ENCODE measurements at places on chromosomes 16 and 17. TPM values are rescaled to one million over a fixed set of nuclear protein-coding genes. Genes with fewer than 3 reads are reported as not detected.

The MT1A gene
- 1.6 TPM for total RNA-seq

The ELMO3 gene
- 0.74 TPM for total RNA-seq

The NUFIP2 gene
- total RNA-seq = 39.8 TPM

The KAT7 gene
- 56.2 TPM for total RNA-seq

The MPRIP gene
- total RNA-seq = 312 TPM

GRCh38 chr16:56425439-56425832, at the start of gene AMFR:
AMFR (minus strand) TSS chr16:56425545; CDS start chr16:56425327, 218 bp downstream.
- peak; percentile 91 for DNase-seq

GRCh38 chr16:14339694-14340093, 268.6 kb downstream of the MRTFB start:
- no peak for DNase-seq

GRCh38 chr17:39848600-39848999, 15.5 kb downstream of the IKZF3 start:
- DNase-seq = no peak

DNA sequence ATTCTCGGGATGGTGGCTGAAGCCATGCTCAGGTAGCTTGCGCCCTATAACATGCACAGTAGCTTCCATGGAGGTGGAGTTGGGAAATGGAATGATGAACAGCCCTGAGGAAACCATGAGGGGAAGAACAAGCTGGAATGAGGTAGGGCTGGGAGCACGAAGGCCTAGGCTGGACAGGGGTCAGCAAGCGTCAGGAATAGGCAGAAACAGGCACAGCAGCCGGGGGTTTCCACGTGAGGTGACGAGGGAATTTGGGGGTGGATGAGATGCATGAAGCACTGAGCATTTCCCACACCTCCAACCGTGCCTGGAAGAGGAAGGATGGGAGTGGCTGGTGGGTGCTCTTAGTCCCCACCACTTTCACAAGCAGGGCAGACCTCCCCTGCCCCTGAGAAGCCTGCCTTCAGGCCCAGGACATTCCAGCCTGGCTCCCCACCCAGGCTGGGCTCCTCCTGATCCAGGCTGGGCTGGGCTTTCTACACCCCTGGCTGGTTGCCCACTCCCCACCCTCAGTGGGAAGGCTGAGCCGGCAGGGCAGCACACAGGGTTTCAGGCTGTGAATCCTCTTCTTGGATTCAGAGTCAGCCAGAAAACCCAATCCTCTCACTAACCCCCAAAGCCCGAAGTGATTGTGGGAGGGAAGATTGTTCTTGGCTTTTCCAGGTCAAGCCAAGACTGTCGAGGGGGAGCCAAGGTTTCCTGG, 21.9 kb downstream of the PLEKHG4 start:
- DNase-seq = peak; percentile 94

DNA sequence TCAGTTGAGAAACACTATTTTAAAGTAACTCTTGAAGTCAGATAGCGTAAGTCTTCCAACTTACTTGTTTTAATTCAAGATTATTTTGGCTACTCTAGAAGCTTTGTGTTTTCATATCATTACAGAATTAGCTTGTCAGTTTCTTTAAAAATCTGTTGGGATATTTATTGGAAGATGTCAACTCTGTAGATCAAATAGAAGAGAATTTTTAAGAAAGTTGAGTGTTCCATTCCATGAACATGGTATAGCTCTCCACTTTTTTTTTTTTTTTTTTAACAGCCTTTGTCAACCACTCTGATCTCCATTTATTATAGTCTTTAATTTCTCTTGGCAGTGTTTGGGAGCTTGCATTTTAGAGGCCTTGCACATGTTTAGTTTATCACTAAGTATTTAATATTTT, 28.7 kb downstream of the NLK start:
- DNase-seq = no peak

DNA sequence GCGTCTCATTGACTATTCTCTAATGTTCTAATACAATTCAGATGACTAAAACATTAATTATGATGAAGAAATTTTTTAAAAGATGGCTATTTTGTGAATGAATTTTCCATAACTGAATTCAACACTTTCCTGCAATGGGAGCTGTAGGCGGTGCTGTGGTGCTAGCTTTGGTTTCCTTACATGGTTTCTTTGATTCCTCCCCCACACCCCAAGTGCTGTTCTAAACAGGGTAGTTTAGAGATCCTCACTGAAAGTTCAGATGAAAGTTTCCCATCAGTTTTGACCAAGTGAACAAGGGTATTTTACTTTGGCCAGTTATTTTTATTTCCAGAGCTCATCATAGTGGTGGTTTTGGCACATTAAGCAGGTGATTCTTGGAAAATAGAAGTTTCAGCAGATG, 26.0 kb upstream of the MRC2 start:
- no peak for DNase-seq

- peak; percentile 91 for DNase-seq
Observed at GRCh38 chr17:81391936-81392908, 3.0 kb upstream of the BAHCC1 start.

- DNase-seq = no peak
Observed at GRCh38 chr17:80671825-80672110, 127.1 kb downstream of the RPTOR start.

DNA sequence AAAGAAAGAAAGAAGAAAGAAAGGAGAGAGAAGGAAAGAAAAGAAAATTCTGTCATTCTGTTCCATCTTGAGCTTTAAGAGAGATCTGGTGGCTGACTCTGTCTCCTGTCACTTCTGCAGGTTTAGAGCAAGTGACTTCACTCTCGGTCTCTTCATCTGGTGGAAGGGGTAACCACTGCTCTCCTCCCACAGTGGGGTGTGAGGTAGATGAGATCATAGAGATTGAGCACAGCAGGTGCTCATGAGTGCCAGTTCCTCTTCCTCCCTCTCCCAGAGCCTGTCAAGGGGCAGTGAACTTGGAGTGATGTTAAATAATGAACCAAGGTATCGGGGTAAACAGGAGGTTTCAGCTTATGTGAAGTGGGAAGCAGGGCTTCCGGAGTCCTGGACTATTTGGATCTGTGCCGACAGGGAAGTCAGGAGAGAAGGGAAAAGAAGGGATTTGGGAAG, 47.7 kb downstream of the BEAN1 start:
- DNase-seq = no peak

DNA sequence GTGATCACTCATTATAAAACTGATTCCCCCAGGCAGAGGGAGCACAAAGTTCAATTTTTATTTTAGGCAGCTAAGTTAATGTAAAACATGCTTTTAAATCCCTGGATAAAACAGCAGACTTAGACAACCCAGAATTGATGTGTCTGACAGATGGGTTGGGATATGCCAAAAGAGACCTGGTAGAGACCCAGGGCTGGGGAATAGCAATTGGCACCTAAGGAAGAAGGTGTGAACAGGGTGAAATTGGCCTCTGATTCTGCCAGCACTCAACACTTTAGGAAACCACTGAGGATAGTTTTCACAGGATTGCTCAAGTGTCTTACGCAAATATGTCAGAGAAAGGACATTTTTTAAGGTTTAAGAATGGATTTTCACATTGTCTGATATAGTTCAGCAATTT, 938.2 kb upstream of the CDH8 start:
- DNase-seq = no peak

GRCh38 chr17:36498155-36498554, 11.7 kb downstream of the ZNHIT3 start:
- DNase-seq = no peak

Data from right cardiac atrium (tissue), 5 donors.